Activated naive CD8-positive, alpha-beta T cell treated with anti-CD3 and anti-CD28 coated beads, Interleukin-2, amount 10 ng/mL, durations not matched to agents 7 days and 5 days (primary cell): ENCODE measurements at places on chromosomes 2 and 18. TPM values are rescaled to one million over a fixed set of nuclear protein-coding genes. Genes with fewer than 3 reads are reported as not detected.

- no peak for DNase-seq
These were observed 727 bp downstream of the ZFAND2B start for GRCh38 chr2:219207134-219207883.

GRCh38 chr2:8268172-8268783, 413.6 kb upstream of the ID2 start:
- DNase-seq: no peak

- DNase-seq: no peak
These were observed 31.1 kb upstream of the EPC2 start for GRCh38 chr2:148613231-148614013.

DNA sequence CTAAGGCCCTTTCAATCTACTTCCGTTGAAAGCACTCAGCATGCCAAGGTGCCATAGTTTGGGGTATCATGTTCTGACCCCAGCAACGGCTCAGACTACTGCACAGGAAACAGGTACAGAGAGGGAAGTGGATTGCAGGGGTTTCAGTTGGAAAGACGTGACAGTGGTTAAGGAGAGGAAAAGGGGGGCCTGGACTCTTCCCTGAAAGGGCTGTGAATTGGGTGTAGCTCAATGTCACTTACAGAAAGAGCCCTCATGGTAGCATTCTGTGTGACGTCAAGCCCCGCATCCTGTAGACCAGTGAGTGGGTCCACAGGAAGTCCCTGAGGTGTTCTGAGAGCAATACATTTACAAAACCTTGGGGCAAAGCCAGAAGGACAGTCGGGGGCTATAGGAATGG, 121.5 kb upstream of the GYPC start:
- peak; percentile 28 for DNase-seq

DNA sequence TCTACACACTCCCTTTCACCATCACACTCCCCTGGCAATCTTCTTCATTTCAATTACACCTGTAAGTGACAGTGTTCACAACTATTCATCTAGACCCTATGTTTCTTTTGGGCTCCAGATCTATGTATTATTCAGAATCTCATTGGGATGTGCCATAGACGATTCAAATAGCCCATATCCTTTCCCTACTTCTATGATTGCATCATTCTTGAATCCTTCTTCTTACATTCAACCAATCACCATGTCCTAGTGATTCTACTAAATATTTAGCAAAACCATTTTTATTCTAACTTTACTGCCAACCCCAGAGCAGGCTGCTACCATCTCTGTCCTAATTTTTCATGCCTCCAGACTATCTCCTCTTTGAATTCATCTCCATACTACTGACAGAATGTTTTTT, 106.4 kb downstream of the TDRD15 start:
- DNase-seq: no peak

UGT1A5 gene
- not detected for total RNA-seq

DNA sequence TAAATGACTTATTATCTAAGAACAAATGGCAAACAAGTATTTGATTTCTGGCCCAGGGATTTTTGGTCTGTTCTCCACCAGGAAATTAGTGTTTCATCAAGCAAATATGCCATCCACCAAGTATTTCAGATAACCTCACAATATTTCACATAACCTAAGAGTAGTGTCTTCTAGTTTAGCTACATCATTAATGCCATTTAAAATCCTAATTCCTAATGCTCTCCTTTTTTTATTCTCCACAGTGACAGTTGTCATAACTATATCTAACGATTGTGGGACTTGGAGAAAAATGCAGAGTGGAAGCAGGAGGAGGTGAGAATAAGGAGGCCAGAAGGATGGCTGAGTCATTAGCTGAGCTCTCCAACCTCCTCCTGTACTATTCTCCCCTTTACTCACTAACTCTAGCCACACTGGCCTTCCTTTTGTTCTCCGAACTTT, 58.5 kb upstream of the CTLA4 start:
- DNase-seq: no peak

GRCh38 chr2:21406911-21407310, 283.1 kb downstream of the TDRD15 start:
- no peak for DNase-seq

DNA sequence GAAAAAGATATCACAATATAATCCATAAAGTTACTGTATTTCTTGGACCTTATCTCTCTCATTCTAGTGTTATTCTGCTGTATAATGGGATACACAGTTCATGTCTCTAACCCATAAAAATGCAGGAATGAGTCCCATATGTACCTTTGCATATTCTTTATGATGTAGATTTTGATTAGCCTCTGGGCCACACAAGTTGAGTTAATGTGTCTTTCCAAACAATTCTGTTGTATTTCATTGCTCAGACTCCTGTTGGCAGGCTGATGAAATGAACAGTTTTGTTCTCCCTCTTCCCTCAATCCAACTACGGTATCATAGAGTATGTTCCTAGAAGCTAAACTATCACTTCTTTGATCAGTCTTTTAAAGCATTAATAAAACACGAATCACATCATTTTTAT, 113.2 kb upstream of the SATB2 start:
- no peak for DNase-seq
